ENCODE measurements at places on chromosomes 2 and 18.

DNA sequence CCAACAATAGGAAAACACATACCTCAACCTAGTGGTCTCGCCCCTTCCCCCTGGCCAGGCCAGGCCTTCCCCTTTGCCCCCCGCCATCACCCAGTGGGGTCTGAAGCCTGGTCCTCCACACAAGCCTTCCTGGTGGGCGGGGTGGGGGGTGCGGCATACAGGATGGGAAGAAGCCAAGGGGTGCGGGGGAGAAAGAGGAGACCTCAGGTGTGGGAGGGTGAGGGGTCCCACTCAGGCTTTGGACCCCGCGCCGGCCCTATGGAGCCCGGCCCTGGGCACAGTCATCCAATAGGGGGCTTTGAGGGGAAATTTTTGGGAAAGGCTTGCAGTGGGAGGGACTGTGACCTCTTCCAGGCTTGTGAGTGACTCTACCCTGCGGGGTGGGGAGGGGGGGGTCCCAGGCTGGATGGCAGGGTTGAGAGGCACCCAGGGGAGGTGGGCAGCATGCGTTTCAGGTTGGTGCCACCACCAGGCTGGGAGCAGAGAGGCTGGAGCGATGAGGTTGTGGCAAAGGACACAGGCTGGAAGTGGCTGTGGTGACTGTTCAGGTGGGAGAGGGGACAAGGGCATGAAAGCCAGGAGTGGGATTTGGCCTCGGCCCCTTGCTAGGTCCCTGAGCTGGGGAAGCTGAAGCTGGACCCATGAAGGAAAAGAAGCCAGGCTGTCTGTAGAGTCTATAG lies 1.3 kb downstream of the SLC66A3 start:
- DNase-seq: no peak

DNA sequence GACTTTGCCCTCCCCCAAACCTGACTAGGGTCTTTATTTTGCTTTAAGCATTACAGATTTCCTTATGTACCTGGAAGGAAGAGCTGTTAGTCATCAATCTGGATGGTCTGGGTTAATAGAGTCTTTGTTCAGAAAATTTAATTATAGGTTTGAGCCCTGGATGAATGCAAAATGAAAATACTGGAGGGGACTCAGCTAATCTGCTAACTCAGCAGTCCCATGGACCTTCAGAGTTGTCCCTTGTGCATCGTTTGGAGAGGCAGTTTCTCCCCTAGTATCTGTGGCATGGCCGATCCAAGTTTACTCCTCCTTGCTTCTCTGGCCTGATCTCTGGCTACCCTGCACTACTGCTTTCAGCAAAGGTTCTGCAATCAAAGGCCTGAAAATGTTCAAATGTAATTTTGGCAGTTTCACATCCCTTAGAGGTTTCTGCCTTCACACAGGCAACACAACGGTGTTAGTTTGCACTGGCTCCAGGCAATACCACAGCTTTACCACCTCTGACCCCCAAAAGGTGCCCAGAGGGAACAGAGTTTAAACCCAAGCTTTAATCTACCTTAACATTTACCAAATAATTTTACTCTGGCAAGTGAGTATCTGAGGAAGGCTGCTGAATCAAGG lies 134.3 kb downstream of the THADA start:
- DNase-seq: no peak

GRCh38 chr18:62760403-62760734 lies 45.0 kb downstream of the PHLPP1 start:
- no peak for DNase-seq

DNA sequence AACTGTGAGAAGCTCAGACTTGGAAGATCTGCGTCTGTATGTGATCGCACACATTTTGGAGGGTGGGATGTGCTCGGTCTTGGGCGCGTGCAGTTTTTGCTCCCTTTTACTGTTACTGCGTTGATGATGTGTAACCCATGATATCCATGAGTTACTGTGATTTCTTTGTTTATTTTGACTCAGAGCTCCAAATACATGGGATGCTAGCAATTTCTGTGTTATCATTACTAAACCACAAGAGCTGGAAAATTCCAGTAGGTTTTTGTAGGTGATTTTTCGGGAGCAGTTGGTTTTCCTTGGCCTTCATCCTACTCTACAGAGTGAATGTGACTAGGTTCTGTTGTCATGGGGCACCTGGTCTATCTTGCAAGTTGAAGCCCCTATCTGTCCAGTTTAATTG lies 124.2 kb downstream of the AGAP1 start:
- peak; percentile 58 for DNase-seq

- DNase-seq: no peak
Observed at GRCh38 chr2:234558642-234559041, 61.8 kb upstream of the ARL4C start.

- DNase-seq: no peak
Observed at GRCh38 chr2:136251885-136252585, 134.1 kb upstream of the CXCR4 start.

GRCh38 chr18:32257084-32257785 lies 67.4 kb downstream of the MEP1B start:
- no peak for DNase-seq

GRCh38 chr2:207885010-207885409 lies 115.3 kb upstream of the FZD5 start:
- DNase-seq: no peak

DNA sequence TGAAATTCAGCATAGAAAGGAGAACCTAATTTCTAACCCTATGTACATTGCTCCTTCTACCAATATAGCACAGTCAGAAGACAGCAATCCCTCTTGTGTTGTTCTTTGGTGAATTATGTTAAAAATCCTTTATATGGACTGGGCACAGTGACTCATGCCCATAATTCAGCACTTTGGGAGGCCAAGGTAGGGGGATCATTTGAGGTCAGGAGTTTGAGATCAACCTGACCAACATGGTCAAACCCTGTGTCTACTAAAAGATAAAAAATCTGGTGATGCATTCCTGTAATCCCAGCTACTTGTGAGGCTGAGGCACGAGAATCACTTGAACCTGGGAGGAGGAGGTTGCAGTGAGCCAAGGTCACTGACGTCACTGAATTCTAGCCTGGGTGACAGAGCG lies 195.6 kb downstream of the TMX3 start:
- DNase-seq: no peak
